Lung microvascular endothelial cell (primary cell): ENCODE measurements at places on chromosomes 7 and 10. TPM values are rescaled to one million over a fixed set of nuclear protein-coding genes. Genes with fewer than 3 reads are reported as not detected.

- DNase-seq, result peak; percentile 82
Observed at GRCh38 chr10:32139223-32140073, 83.2 kb upstream of the KIF5B start.

DNA sequence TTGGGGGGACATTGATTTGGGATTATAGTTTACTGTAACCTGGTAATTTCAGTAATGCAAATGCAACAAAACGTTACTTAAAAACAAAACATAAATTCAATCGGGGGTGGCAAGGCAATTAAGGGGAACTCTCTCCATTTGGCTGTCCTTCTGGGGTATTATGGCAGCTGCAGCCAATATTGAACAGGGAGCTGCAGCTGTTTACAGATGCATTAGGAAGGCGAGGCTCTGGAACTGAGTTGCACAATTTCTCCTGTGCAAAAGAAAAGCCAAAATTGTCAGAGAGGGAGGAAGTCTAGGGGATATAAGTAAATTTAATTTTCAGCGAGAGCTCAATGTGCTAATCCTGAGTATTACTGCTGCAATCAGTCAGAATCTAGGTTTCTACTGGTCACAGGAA lies 36.1 kb downstream of the NEUROD6 start:
- DNase-seq, result no peak

- no peak for DNase-seq
Observed at GRCh38 chr7:44985033-44985695, 6.3 kb upstream of the MYO1G start.

DNA sequence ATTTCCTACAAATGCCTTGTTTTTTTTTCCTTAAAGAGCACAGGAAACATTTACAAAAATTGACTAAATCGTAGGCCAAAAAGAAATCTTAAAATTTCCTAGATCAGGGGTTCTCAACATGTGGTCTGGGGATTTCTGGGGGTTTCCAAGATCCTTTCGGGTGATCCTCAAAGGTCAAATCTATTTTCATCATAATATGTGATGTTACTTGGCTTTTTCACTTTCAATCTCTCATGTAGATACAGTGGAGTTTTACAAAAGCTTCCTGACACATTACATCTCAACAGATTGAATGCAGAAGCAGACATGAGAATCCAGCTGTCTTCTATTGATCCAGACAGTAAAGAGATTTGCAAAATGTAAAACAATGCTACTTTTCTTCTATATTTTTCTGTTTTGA lies 497.3 kb downstream of the INHBA start:
- DNase-seq, result no peak

DNA sequence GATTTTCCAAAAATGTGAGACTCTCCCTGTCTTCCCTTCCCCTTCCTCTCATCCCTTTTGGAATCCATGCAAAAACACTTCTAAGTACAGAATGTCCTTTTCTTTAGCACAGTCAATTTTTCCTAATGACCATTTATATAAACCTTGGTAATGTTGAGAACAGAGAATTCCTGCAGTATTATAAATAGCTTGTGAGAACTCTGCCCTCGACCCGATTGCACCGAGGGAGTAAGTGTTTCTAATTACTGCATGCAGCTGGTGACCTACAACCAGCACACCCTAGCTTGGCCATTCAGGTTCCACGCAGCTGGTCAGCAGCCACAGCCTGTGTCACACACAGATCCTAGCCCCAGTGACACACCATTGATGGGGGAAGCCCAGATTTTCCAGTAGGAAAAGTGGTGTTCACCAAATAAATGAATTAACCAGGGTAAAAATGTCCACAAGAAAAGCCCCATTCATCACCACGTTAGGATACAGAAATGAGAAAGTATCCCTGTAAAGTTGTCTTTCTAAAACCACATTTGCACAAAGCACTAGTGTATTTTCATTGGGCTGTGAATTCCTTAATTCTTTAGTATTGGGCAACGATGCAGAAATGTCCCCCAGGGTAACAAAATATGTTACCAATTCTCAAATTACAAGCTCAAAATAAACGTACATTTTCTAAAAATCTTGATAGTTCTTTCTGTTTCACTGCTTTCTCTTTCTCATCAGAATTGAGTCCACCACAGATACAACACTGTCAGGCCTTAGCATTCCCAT lies 499.0 kb upstream of the KLF6 start:
- DNase-seq, result peak; percentile 43

DNA sequence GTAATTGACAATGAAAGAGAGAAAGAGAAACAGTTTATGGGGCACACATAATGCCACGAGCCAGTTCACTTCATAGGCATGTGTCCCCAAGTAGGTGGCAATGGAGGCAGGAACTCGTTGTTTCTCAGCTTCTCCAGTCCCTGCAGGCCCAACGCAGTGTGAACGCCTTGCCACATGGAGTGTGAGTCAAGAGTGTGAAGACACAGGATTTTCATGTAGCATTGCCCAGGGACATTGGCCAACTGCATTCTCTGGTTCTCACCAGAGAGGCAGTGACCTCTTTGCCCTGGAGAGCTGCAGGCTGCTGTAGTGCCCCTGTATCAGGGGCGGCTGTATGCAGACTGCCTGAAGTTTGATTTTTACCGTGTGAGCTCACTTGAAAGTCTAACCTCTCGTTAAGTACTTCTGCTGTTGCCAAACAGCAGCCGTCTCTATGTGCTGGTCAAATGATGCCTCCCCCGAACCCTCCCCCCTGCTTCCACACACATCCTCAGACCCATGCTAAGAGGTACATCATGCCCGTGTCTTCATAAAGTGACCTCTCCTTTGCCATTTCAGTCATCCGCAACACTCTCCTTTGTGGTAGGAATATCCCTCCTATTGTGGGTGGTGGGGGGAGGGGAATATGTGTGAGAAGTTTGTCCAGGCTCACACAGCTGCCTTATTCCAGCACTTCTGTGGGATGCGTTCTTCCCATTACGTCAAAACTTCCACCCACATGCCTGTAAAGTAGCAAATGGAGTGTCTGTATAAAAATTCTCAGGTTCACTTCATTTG lies 12.7 kb downstream of the LRRC18 start:
- no peak for DNase-seq

- no peak for DNase-seq
Observed at GRCh38 chr7:136655414-136655813, 213.0 kb upstream of the CHRM2 start.

GRCh38 chr10:104293011-104293410 lies 24.0 kb downstream of the GSTO2 start:
- DNase-seq, result no peak

DNA sequence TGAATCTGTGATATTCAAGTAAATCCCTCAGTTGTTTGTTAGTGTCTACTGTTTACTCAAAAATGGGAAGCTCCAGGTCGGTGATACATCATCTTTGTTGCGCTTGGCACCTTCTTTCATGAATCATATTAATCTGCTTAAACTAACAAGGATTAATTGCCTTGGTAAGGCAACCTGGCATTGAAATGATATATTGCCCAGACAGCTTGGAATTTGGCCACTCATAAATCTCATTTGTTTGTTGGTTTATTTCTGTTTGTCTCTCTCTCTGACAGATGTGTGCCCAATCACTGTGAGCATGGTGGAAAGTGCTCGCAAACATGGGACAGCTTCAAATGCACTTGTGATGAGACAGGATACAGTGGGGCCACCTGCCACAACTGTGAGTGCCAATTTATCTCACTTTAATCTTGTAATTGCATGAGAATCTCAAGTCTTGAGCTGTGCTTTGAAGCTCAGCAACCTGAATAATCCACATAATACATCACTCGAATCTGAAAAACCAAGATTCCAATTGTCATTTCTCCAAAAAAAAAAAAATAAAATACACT lies 1104.8 kb upstream of the C7orf33 start:
- no peak for DNase-seq

DNA sequence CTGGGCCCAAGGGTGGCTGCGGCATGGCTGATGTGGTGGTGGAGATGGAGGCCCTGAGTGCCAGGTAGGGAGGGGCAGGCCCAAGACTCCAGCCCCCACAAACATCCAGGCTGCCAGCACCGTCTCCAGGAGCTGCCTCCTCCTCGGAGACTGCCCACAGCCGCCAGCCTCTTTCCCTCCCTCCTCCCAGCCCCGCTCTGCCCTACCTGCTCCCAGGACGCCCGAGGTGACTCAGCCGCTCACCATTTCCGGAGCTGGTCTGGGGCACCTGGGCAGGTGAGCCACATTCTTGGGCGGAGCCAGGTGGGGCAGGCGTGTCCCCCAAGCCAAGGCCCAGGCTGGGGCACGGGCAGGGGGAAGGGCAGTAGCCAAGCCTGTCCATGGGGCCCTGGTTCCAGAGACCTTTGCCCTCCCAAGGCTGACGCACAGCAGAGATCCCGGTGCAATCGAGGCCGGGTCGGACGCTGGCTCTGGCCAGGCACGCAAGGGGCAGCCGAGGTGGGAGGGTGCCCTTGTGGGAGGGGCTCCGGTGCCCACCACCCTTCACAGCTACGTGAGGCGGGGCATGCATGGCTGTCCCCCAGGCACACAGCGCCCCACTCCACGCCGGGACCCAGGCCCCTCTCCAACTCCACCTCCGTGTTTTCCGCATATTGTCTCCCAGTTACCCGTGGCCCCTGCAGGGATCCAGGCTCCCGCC lies 8.8 kb downstream of the ADAP1 start:
- DNase-seq, result no peak

- no peak for DNase-seq
Observed at GRCh38 chr10:113177156-113177935, 227.3 kb downstream of the TCF7L2 start.

DNA sequence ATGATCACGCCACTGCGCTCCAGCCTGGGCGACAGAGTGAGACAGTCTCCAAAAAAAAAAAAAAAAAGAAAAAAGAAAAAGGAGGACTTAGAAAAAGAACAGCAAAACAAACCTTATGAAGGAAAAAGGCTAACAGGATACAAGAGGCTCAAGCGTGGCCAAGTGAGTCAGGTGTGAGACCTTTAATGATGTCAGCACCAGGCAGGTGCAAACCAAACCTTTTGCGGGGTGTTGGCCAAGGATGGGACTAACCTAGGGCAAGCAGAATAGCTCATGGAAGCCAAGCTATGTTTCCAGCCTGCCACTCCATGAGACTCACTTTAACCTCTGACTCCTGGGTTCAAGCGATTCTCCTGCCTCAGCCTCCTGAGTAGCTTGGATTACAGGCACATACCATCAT lies 11.3 kb upstream of the GNA12 start:
- DNase-seq, result no peak

DNA sequence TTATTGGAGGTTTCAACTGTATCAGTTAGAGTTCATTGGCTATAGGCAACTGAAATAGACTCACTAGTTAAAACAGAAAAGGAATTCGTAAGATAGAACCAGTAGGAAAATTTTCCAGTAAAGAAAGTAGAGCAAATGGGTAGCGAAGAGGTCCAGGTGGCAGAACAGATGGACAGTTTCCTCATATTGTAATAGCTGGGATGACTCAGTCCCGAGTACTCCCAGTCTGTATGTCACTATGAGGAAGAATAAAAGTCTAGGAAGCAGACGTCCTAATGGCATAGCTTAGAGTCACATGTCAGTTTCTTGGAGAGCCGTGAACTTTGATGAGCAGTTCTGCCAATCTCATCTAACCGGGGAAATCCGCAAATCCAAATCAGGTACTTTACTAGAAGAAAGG lies 95.3 kb downstream of the RNF32 start:
- peak; percentile 55 for DNase-seq

DNA sequence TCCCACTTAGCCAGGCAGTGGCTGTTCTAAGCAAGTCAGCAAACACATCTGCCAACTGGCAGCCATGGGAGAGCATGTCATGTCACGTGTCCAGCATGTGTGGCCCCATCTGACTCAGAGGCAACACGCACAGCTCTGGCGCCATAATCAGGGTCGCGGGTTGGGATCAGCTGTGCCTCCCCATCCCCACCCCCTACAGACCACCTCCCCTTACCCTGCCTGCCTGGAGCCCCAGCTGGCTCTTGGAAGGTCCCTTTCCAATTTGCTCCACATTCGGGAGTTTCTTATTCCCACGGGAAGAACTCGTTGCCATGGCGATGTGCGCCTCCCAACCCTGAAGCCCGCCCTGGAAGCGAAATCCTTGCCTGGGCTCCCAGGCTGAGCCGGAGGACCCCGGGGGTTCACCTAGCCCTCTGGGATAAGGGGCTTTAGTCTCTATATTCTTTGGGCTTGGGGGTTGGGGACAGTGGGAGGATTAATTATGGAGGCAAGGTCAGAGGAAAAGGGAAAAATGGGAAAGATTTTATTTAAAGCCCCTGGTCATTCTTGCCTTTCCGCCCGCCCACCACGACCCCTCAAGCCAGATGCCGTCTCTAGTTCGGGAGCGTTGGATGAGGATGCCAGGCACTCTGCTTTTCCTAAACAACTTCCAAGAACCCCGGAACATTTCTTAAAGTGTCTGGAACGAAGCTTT lies 283.7 kb downstream of the ZEB1 start:
- peak; percentile 55 for DNase-seq

GRCh38 chr7:88666626-88667025 lies 92.9 kb upstream of the ZNF804B start:
- no peak for DNase-seq

GRCh38 chr7:55387062-55387965 lies 22.2 kb downstream of the LANCL2 start:
- DNase-seq, result peak; percentile 13

GRCh38 chr7:157686285-157686894 lies 349.6 kb downstream of the DNAJB6 start:
- no peak for DNase-seq

DNA sequence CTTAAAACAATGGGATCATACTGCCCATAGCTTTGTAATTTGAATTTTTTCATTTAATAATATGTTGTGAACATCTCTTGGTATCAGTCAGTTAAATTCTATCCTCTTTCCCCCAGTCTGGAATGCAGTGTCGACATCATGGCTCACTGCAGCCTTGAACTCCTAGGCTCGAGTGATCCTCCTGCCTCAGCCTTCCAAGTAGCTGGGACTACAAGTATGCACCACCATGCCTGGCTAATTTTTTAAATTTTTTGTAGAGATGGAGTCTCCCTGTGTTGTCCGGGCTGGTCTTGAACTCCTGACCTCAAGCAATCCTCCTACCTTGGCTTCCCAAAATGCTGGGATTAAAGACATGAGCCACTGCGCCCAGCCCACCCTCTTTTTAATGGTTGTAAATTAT lies 34.6 kb downstream of the MPLKIP start:
- DNase-seq, result no peak

- DNase-seq, result no peak
Observed at GRCh38 chr10:5525561-5526341, 990 bp downstream of the CALML3 start.

Gene ZC3HAV1L
- total RNA-seq, result 11.1 and 16.1 TPM in 2 replicates

Gene TAS2R4
- 0.22 and 0.40 TPM in 2 replicates for total RNA-seq

Gene CPSF4
- total RNA-seq, result 16.3 and 17.4 TPM in 2 replicates

Gene KCND2
- under 0.01 and 0.20 TPM in 2 replicates for total RNA-seq

Gene LRRC61
- 2.2 and 5.8 TPM in 2 replicates for total RNA-seq

Gene GALNT17
- not detected in 2 replicates for total RNA-seq

Gene HOXA10
- under 0.01 and 2.0 TPM in 2 replicates for total RNA-seq

Gene TMEM184A
- total RNA-seq, result under 0.01 TPM in 2 replicates

Gene SRPK2
- total RNA-seq, result 54.4 and 55.6 TPM in 2 replicates

Gene NRG3
- 5.2 and 10.7 TPM in 2 replicates for total RNA-seq

Gene IRF5
- total RNA-seq, result under 0.01 TPM in 1 of 2 replicates, not detected in the other

Gene ZNF394
- 17.2 and 25.8 TPM in 2 replicates for total RNA-seq

Gene PKD2L1
- total RNA-seq, result not detected in 2 replicates

Gene ZNF800
- total RNA-seq, result 5.4 and 9.9 TPM in 2 replicates

Gene STEAP4
- not detected in 2 replicates for total RNA-seq

Gene ZNF518A
- 7.8 and 12.1 TPM in 2 replicates for total RNA-seq

Gene C7orf33
- not detected in 2 replicates for total RNA-seq

Gene RGR
- total RNA-seq, result not detected in 2 replicates
